ENCODE measurements at places on chromosomes 6 and 20. TPM values are rescaled to one million over a fixed set of nuclear protein-coding genes. Genes with fewer than 3 reads are reported as not detected.
A peak's percentile ranks its signal among the peaks of the same experiment; 100 is the strongest.

TCF21 gene
- total RNA-seq: 0.22 TPM

REM1 gene
- total RNA-seq: not detected

SCUBE3 gene
- total RNA-seq: 11.4 TPM

SNRPB gene
- 323 TPM for total RNA-seq

PRDM1 gene
- total RNA-seq: 0.37 TPM

DNA sequence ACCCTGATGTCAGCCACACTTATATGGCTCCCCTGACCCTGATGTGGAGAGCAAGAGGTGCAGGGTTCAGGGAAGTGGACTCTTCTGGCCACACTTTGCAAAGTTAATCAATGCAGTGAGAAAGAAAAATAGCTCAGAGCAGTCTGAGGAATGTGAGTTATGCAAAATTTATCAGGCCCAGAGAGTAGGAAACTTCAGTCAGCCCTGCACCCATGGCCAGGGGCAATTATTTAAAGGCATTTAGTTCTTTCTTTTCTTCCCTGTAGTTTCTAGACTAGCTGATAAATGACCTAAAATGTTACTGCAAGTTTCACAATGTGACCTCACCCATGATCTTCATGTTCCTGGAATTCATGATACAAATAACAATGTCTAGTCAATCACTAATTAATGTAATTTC lies 143.7 kb upstream of the GGTLC1 start:
- DNase-seq: no peak
- H3K27ac ChIP-seq: no peak overlapping the region
- no peaks in the 10 kb centered on the region for H3K4me1 ChIP-seq
- no peaks in the 10 kb centered on the region for H3K27me3 ChIP-seq
- no peak overlapping the region for H3K4me3 ChIP-seq
- H3K36me3 ChIP-seq: no peaks in the 10 kb centered on the region

- H3K4me3 ChIP-seq: no peak overlapping the region
- no peak for DNase-seq
- no peak overlapping the region for H3K27ac ChIP-seq
- no peaks in the 10 kb centered on the region for H3K36me3 ChIP-seq
These were observed 17.5 kb upstream of the HINT3 start for GRCh38 chr6:125939026-125939425.

- H3K36me3 ChIP-seq: no peaks in the 10 kb centered on the region
- no peaks in the 10 kb centered on the region for H3K4me1 ChIP-seq
- no peak overlapping the region for H3K27ac ChIP-seq
- no peak overlapping the region for H3K4me3 ChIP-seq
- no peak for DNase-seq
- no peaks in the 10 kb centered on the region for H3K27me3 ChIP-seq
These were observed 109.4 kb upstream of the KCNG1 start for GRCh38 chr20:51132279-51132678.

DNA sequence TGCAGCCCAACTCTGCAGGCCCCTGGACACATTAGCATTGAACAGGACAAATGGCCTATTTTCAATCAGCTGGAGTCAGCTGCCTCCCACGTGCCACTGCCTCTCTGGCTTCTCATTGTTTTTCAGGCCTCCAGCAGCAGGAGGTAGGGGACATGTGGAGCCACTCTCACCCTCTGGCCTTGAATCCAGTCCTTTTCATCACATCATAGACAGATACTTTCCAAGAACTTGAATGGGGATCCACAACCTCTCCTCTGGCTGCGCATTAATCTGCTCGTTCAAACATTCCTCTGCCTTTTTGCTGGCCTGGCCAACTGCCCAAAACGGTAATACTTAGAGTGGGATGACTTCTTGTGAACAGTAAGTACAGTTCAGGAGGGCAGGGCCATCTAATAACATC lies 592.3 kb downstream of the PKHD1 start:
- H3K4me1 ChIP-seq: peaks cover 25% of the 10 kb centered on the region
- no peak overlapping the region for H3K4me3 ChIP-seq
- peak; percentile 21 for DNase-seq
- H3K36me3 ChIP-seq: no peaks in the 10 kb centered on the region
- no peak overlapping the region for H3K27ac ChIP-seq
- no peaks in the 10 kb centered on the region for H3K27me3 ChIP-seq

GRCh38 chr20:36951979-36952738 lies 651 bp upstream of the SAMHD1 start:
- no peak for DNase-seq
- no peak overlapping the region for H3K27ac ChIP-seq
- H3K4me3 ChIP-seq: peak overlapping the region; percentile 61
- H3K4me1 ChIP-seq: no peaks in the 10 kb centered on the region

GRCh38 chr20:34538671-34539123 lies 19.8 kb upstream of the MAP1LC3A start:
- H3K4me1 ChIP-seq: no peaks in the 10 kb centered on the region
- H3K4me3 ChIP-seq: no peak overlapping the region
- no peak overlapping the region for H3K27ac ChIP-seq
- H3K36me3 ChIP-seq: no peaks in the 10 kb centered on the region

DNA sequence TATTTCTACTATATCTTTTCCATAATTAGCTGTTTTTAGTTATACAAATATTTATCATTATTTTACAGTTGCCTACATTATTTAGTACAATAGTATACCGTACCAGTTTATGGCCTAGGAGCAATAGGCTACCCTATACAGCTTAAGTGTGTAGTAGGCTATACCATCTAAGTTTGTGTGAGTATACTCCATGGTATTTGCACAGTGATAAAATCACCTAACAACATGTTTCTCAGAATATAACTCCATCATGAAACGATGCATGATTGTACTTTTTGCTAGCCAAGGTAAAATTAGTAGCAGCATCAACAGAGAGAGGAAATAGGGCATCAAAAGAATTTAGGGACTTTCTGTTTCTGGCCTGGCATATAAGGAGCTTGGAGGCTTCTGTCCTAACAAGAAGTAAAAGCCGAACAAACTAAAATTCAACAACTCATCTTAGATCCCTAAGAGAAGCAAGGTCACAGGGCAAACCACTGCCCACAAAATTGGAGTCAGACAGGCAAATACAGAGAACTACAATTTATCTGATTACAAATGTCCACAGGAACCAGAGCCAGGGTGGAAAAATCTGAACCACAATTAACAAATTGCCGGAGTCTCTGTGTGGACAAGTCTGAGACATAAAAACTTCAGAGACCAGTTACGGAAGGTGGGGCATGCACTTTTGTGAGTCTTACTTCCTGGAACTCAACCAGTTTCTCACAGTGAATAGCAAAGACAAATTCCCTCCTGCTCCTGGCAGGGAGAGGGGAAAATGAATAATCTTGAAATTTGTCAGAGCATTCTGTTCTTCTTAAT lies 671.4 kb downstream of the RFPL4B start:
- no peaks in the 10 kb centered on the region for H3K36me3 ChIP-seq
- no peak overlapping the region for H3K27ac ChIP-seq
- no peaks in the 10 kb centered on the region for H3K4me1 ChIP-seq
- no peaks in the 10 kb centered on the region for H3K27me3 ChIP-seq
- no peak for DNase-seq
